ENCODE measurements at places on chromosomes 6 and 20.

DNA sequence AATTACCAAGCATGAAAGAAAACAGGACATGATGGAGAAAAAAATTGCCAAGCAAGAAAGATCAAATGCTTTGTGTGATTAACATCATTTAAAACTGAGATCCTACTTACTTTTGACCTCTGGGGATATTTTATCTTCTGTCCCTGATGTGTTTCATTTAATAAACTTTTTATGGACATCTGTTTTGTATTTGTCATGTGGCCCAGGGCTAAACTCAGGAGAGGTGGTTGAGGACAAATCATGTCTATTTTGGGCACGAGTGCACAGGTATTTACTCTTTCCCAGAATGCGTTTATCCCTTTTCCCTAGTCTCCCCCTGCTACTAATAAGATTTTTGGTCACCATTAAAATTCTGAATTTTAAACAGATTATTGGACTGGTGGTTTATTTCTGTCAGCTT, 128.2 kb downstream of the NCOA3 start:
- DNase-seq, result no peak

- DNase-seq, result peak; percentile 92
Observed at GRCh38 chr6:71294121-71294523, 5.5 kb downstream of the OGFRL1 start.

GRCh38 chr20:1998715-1999114, 4.9 kb upstream of the PDYN start:
- no peak for DNase-seq

- DNase-seq, result no peak
Observed at GRCh38 chr20:39390186-39390585, 428.0 kb downstream of the DHX35 start.

- peak; percentile 89 for DNase-seq
Observed at GRCh38 chr20:25669826-25670422, 26.7 kb downstream of the ZNF337 start.

GRCh38 chr6:145733207-145733606, 2.1 kb downstream of the EPM2A start:
- DNase-seq, result no peak

DNA sequence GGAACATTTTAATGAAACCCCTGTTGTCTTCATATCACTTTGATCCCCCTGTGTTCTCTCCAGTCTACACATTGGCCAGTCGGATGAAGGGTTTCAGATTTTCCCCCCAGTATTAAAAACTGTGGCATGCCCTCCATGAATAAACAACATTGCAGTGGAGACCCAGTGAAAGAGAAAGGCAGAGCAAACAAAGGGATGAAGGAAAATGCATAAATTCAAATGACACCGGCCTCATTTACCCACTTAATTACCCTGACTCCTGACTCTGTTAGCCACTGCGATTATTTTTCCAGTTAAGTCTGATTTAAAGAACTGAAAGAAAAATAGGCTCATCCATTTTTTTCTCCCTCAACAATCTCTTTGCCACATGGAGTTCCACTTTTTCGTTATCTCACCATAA, 569.2 kb downstream of the TFAP2B start:
- DNase-seq, result no peak

GRCh38 chr20:53903652-53903987, 166.8 kb downstream of the BCAS1 start:
- no peak for DNase-seq

DNA sequence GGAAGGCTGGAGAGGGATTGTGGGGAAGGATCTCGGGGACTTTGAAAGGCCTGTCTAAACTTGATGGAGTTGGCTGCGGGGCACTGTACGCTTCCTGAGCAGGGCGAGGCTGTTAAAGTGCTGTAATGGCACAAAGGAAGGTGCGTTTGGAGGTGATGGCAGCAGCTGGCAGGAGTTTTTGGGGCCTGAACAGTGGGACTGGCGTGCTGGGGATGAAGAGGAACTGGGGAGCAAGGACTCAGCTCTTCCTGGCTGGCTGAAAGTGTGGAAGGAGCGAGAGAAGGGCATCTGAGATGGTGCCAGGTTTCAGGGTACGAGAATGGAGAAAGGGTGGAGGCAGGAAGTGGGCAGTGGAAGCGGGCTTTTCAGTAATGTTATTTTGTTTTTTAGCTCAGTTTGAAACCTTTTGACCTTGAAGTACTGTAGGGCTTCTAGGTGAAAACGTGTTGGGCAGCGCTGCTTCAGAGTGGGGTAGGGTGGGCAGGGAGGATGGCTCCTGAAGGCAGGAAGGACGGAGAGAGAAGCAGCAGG, 8.0 kb downstream of the TMEM181 start:
- no peak for DNase-seq

- no peak for DNase-seq
Observed at GRCh38 chr6:152353440-152353839, 283.7 kb downstream of the SYNE1 start.

DNA sequence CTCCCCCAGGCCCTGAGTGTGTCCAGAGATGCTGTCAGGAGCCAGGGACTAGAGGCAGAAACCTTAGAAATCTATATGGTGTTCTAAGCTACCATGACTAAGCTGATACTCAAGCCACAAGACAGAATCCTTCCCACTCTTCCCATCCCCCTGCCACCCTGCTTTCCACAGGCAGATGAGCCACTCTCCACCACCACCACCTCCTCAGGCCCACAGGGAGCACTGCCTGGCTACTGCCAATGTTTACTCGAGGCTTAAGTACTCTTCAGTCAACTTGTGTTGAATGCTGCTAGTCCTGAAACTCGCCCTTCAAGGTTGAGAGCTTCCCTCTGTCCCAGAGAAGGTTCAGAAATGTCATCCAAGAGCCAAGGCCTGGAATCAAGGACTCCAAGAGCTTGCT, 56.2 kb downstream of the CENPW start:
- DNase-seq, result no peak

GRCh38 chr6:147211831-147212230, 7.6 kb downstream of the STXBP5 start:
- no peak for DNase-seq

DNA sequence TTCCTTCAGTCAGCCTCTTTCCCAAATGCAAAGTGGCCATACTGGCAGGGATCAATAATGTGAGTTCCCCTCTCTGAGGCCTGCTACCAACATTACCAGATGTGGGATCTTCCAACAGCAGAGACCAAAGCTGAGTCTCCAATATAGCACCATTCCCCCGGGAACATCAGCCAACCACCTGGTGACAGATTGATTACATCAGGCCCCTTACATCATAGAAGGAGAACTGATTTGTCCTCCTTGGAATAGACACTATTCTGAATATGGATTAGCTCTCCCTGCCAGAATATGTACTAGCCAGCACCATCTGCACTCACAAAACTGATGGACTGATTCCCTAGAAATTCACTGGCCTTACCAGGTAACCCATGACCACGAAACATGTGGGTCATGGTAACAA, 61.9 kb upstream of the CARMIL1 start:
- DNase-seq, result no peak

DNA sequence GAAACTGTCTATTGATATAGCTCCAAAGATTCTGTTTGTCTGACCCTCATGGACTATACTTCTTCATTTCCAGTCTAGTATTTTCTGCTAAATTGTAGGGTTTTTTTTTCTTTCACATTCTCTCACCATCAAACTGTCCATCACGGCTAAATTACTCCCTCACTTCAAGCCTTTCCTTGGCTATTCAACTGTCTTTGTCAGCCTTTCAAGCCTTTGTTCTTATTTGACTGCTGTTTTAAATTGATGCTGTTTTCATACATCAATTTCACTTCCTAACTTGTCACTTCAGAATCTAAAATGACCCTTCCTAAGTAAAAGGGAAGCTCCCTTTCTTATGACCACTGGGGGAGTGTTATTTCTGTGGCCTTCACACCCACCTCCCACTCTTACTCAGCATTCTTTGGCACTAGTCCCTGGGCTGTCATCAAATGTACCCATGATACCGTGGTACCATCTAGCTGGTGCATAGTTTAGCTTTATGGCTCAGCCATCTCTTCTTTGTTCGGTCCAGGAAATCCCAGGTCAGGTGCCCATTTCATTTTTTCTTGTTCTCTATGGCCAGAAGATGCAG, 8.6 kb downstream of the GJA1 start:
- DNase-seq, result peak; percentile 18

- peak; percentile 34 for DNase-seq
Observed at GRCh38 chr6:104943781-104944180, 13.1 kb upstream of the LIN28B start.

GRCh38 chr6:26045065-26045927, 41.9 kb upstream of the HFE start:
- DNase-seq, result peak; percentile 93

- no peak for DNase-seq
Observed at GRCh38 chr6:150531957-150532356, 67.7 kb upstream of the PLEKHG1 start.

DNA sequence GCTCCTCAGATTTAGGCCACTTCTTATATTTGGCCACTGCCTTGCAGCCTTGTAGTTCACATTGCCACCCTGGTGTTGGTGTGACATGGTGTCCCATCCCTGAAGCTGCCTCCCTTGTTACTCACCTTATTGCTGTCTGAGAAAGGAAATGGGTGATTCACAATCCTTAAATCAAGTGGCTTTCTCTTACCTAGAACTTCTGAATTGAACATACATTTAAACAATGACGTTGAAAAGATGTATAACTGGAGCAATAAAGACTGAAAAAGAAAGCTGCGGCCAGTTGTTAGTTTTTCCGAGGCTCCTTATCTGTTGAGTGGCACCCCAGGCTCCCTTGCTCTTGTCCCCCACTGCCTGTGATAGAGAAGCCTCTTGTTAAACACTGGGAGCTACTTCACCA, 28.8 kb upstream of the GNRH2 start:
- DNase-seq, result no peak

DNA sequence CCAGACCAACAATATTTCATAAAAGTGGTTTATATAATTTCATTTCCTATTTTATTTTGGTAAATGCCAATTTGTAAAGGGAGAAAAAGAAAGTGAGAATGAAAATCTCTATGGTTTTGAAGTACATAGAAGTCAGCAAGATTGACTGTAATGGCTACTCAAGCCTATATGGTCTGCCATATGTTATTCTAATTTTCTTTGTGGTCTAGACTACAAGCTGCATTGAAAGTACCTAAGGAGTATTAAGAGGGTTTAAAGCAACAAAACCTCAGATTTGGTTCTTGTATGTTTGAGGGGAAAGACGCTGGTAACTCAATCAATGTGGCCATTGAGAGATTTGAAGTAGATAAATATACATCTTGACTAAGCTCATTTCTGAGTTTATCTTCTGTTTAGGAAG, 193.5 kb upstream of the EYA4 start:
- DNase-seq, result no peak

- DNase-seq, result no peak
Observed at GRCh38 chr6:47179286-47179685, 130.4 kb downstream of the TNFRSF21 start.

- DNase-seq, result peak; percentile 5
Observed at GRCh38 chr6:66376001-66376400, 669.0 kb upstream of the EYS start.

DNA sequence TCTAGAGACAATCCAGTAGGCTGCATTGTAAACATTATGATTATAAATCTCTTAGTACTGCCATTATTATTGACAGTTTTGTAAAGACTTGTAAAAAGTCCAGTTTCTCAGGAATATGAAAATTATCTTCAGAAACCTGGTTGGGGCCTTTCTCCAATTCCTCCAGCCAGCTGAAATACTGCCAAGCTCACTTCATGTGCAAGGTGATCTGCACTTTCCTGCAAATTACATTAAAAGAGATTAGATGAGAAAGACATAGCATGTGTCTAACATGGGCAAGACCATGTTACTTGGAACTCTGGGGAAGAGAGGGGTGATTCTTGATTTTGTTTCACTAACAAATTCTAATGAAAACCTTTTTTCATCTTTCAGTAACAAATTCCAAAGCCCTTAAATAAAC, 24.0 kb downstream of the PGM3 start:
- DNase-seq, result no peak

DNA sequence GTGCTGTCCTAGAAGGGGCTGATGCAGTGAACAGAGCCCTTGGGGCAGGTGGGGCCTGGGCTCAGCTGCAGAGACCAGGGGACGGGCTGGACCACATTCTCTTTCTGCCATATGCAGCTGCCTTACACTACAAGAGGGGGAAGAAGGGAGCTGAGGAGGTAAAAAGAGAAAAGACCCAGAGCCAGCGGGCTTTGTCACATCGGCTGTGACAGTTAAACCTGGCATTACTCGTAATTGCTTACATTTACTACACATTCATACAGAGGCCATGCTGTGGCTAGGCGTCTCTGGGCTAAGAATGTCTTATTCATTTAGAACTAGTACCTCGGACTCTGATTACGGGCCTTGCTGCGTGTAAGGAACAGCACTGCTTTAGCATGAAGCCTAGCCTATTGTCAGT, 12.8 kb upstream of the MAS1L start:
- DNase-seq, result no peak

DNA sequence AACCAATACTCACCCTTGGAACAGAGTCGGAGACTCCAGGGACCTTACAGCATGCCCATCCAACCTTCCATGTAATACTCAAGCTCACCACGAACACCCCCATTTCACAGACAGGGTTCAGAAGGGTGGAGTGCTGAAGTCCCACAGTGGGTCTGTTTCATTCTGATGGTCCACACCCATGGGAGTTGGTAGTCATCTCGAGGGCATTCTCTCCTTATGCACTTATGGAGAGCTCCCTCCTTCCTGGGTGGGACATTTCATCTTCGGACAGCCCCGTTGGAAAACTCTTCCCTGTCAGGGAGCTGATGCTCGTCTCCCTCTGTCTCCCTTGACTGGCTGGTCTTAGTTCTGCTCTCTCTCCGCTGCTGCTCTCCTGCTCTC, 38.9 kb downstream of the COX4I2 start:
- no peak for DNase-seq

DNA sequence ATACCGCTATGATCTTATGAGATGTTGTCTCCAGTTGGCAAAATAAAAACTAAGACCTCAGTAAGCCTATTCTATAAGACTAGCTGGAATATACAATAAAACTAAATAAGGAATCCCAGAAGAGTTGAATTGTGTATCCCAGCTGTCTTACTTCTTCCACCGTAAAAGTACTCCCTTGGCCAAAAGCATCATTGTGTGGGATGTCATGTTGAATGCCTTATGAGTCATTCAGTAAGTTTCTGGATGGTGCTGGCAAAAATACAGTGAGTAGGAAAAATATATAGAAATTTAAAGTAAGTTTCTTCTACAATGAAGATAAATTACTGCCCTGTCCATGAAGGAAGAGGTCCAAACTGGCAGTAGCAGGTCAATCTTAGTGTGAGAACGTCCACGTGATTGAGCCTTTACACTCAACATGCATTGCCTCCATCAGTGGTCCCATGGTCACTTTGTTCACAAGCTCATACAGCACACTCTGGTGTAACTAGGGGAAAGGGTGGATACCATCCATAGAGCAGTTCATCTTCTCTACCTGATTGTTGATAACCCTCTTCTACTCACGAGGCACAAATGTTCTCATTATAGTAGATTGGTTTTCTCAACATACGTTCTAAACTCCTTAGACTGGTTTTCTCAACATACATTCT, 13.7 kb upstream of the ZNF318 start:
- peak; percentile 57 for DNase-seq

DNA sequence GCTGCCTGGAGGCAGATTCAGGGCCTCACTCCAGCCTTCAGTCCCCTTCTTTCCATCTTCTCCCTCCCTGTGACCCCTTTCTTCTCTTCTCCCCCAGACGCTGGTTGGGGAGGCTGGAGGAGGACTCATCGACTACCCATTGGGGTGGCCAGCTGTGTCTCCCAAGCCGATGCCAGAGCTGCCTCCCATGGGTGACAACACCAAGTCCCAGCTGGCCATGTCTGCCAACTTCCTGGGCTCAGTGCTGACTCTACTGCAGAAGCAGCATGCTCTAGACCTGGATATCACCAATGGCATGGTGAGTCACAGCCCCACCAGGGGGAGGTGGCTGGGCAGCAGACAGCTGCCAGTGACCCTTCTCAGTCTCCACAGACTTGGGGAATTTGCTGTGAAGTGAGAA, 12.9 kb downstream of the BPIFB4 start:
- no peak for DNase-seq

- peak; percentile 17 for DNase-seq
Observed at GRCh38 chr20:2524709-2525506, 11.5 kb upstream of the TMC2 start.
